A673 (cell line): ENCODE measurements at places on chromosomes 4 and X. TPM values are rescaled to one million over a fixed set of nuclear protein-coding genes. Genes with fewer than 3 reads are reported as not detected.

Gene ERCC6L
- total RNA-seq: 16.1 and 17.0 TPM in 2 replicates

Gene RNF150
- 2.7 and 3.8 TPM in 2 replicates for total RNA-seq

Gene CSAG1
- total RNA-seq: not detected in 2 replicates

Gene PCYT1B
- 3.6 and 4.3 TPM in 2 replicates for total RNA-seq

Gene TCEAL6
- total RNA-seq: not detected in 2 replicates

Gene IL15
- total RNA-seq: 0.21 and 0.37 TPM in 2 replicates

Gene PLXNB3
- 0.59 TPM in 1 of 2 replicates, not detected in the other for total RNA-seq

Gene POF1B
- total RNA-seq: not detected in 2 replicates

Gene GPR78
- not detected in 2 replicates for total RNA-seq

Gene SRPX2
- total RNA-seq: 8.8 and 12.3 TPM in 2 replicates

Gene SPATA4
- not detected in 2 replicates for total RNA-seq

Gene FDCSP
- not detected in 2 replicates for total RNA-seq

Gene CXorf49
- not detected in 2 replicates for total RNA-seq

Gene NAA11
- not detected in 2 replicates for total RNA-seq
